Stimulated activated CD4-positive, alpha-beta T cell treated with anti-CD3 and anti-CD28 coated beads, Interleukin-2, amount 100 ng/mL, for 4 hours (primary cell): ENCODE measurements at places on chromosomes 7 and 10.

GRCh38 chr7:32275216-32276009, 205.2 kb upstream of the PDE1C start:
- DNase-seq: no peak

DNA sequence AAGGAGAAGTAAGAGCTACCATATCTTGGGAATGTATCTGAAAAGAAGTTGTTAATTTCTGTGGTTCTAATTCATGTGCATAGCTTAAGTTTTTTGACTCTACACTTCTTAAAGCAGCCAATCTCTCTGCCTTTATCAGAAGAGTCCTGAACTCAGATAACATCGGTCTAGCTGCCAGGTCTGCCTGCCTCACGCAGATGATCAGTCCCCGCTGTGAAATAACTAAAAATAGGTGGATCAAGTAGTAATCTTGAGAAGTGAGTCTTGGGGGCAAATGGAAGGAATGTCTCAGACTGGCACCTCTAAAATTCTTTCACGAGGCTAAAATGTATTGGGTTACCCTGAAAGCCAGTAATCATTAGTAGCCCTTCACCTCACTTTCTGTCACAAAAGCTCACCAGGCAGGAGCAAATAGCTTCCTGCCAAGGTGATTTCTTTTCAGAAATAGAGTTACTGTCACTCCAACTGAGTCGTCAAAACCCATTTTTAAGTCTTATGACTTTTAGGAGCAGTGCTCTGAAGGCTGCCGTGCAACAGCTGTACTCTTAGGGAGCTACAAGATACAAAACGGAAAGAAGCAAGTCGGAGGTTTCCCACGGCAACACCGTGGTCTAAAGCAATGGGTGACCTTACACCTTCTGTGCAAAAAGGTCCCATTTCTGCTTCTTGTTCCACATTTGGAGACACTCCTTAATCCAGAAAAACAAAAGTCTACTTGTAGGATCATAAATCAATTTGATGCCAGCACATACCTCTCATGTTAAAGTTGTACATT, 85.2 kb downstream of the ABCB5 start:
- no peak for DNase-seq

GRCh38 chr10:46306516-46307184, 19.9 kb downstream of the ANTXRL start:
- no peak for DNase-seq

- DNase-seq: no peak
Measured at GRCh38 chr7:131556909-131557651, 652 bp upstream of the PODXL start.

DNA sequence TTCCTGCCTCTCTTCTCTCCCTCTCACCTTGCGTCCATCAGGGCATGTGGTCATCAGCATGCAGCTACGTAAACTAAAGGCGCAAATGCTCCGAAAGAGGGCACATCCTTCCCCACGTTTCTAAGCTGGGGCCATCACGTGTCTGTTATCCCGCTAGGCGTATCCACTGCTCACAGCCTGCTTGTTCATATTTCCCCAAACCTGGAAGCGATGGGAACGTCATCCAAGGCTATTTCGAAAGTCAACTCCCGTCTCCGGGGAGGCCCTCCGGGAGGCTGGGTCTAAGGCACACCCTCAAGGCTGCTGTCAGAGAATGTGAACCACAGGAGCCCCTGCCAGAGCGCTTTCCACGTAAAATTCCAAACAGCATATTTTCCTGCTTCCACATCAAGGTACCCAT, 199.2 kb downstream of the DIP2C start:
- DNase-seq: no peak

DNA sequence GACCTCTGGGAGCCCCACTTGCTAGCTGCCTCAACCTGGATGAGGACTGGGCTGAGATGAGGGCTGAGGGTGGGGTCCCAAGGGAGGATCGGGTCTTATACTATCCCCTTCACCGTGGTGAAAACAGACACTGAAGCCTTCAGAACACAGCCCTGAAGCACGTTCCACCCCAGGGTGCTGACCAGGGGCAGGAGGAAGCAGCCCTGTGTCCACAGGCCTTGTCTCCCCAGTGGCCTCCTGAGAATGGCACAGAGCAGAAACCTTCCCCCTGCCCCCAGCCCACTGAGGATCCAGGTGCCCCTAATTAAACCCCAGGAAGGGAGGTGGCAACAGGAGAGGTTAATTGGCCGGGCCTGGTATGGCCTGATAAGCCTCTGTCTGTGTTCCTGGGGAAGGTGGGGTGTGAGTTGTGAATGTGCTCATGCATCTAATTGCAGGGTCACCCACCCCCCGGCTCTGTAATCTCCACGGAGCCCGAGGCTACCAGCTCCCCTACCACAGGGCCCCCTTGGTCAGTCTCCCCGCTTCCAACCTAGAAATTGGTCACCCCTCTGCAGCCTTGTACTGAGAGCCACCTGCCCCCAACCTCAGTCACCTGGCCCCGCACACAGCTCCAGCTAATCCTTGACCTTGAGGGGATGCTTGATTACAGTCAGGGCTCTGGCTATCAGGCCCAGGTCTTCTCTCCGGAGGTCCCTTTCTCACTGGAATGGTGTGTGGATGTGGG, 159.0 kb upstream of the UNC5B start:
- no peak for DNase-seq

GRCh38 chr7:116501425-116502167, 2.1 kb downstream of the CAV2 start:
- no peak for DNase-seq

DNA sequence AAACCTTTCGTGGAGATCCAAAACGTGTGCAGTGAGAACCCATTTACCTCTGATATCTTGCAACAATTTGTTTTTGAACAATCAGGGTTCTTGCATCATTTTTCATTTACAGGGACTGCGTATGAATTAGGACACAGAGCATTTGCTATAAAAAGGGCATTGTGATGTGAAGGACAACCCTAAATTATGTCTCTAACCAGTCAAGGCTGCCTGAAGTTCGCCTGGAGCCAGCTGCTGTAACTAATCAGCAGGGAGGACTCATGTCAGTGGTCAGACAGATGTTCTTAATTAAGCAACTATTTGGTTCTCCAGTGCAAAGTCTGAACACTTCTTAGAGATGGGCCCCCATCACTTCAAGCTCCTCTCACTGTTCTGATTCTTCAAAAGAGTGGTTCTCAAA, 674.8 kb downstream of the KCNMA1 start:
- no peak for DNase-seq

DNA sequence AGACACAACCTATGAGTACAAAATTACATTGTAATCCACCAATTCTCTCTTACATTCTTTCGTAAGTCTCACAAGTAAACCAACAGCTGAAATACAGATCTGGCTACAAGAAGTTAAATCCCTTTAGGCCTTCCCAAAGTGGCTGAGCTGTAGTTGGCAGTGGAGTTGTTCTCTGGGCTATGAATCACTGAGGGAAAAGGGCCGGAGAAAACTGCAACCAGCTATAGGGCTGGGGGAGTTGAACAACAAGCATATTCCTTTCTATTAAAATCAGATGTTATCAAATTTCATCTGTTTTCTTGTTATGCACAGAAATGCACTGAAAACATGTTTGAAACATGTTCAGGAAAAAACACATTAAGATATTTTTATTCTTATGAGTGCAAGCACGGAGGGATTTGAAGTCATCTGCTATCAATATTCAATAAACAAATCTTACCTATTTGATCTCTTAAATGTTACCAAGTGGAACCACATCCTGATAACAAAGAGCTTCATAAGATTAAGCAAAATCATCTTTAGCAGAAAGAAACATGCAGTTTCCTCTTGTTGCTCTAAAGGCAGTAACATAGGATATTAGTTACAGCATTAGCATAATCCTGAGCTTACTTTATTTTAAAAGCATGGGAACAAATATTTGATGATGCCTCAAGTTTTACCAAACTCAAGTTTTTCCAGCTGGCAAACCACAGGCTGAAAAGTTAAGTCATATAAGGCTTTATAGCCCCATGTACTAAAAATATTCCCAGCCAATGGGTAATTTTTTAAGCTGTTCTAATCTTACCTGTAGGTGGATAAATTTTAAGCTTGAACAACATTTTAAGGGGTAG, 212.7 kb downstream of the TAX1BP1 start:
- DNase-seq: no peak

DNA sequence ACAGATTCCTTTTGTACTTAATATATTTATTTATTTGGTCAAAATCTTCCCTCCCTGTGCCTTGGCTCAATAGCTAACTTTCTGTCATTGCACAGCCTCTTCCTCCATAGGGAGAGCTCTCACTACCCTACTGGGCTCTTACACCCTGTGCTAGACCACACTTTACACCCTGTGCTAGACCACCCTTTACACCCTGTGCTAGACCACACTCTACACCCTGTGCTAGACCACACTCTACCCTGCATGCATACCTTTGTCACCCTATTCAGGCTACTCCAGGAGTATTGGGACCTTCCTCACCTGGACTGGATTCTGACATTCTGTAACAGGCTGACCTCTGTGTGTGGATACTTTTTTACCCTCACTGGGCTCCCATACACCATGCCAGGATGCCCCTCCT, 298.5 kb upstream of the TPK1 start:
- DNase-seq: no peak

- no peak for DNase-seq
Measured at GRCh38 chr7:103142494-103142893, 6.4 kb downstream of the NAPEPLD start.

DNA sequence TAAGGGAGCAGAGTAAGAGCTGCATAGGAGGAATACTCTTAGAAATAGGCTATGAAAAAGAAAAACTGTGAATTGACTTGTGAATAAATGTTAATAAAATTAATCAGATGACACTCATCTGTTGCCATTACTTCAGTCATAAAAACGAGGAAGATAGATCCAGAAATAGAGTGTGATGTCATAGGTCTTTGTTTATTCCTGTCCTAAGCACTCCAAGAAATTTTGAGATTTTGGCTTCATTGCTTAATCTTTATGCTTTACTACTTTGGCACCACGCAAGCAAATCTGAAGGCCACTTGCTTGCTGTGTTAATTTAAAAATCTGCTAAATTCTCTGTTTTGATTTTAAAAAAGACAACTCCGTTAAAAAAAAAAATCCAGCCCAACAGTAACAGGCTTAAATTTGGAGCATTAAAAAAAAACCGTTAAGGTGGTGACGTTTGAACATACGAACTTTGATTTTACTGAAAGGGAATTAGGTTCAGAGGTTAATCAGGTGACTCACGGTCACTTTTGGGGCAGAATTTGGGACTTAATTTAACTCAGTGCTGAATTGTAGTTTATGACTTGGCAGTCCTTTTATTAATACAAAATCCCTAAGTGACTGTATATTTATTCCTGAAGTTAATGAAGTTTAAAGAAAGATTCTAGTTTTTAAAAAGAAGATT, 3.4 kb downstream of the IFRD1 start:
- no peak for DNase-seq

- no peak for DNase-seq
Measured at GRCh38 chr10:28479425-28479865, 53.5 kb upstream of the WAC start.

DNA sequence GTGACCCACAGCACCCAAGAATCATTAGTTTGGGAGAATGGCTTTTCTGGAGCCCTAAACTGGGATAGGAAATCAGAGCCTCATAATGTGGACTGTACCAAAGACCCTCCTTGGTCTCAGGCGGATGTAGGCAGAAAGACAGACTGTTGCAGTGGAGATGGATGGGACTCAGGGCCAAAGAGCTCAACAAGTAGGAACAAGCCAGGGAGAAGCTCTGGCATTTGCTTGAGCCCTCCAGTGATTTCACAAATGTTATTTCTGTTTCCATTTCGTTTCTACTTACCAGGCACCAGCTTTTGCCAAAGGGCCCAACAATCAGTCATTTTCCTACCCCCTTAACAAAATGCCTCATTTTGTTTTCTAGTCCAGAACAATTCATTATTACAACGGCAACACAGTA, 762.7 kb downstream of the KCNMA1 start:
- no peak for DNase-seq

DNA sequence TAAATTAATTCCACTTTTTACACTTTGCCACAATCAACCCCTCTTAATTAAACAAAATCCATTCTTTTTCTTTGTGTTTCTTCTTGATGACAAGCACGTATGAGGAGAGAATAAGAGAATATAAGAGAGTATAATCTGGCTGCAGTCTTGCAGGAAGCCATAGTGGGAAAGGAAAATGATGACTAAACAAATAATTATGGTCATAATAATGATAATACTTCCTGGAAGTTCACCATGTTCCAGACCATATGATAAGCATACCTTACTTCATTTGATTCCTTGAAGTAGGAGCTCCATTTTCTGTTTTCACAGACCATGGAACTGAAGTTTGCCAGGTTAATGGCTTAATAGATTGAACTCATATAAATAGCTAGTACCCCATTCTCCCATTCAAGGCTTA, 237.8 kb downstream of the SEMA3D start:
- DNase-seq: no peak

DNA sequence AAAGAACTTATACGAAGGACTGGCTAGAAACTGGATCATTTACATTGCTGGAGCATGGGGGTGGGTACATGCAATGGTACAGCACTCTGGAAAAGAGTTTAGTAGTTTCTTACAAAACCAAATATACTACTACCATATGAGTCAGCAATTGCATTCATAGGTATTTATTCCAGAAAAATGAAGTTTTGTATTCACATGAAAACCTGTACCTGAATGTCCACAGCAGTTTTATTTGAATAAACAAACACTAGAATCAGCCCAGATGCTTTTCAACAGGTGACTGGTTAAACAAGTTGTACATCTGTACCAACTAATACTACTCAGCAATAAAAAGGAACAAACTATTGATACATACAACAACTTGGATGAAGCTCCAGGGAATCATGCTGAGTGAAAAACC, 3.4 kb downstream of the SCIN start:
- no peak for DNase-seq

GRCh38 chr10:35752469-35753461, 110.7 kb upstream of the FZD8 start:
- no peak for DNase-seq

- no peak for DNase-seq
Measured at GRCh38 chr10:80457554-80458262, 3.6 kb downstream of the TSPAN14 start.

DNA sequence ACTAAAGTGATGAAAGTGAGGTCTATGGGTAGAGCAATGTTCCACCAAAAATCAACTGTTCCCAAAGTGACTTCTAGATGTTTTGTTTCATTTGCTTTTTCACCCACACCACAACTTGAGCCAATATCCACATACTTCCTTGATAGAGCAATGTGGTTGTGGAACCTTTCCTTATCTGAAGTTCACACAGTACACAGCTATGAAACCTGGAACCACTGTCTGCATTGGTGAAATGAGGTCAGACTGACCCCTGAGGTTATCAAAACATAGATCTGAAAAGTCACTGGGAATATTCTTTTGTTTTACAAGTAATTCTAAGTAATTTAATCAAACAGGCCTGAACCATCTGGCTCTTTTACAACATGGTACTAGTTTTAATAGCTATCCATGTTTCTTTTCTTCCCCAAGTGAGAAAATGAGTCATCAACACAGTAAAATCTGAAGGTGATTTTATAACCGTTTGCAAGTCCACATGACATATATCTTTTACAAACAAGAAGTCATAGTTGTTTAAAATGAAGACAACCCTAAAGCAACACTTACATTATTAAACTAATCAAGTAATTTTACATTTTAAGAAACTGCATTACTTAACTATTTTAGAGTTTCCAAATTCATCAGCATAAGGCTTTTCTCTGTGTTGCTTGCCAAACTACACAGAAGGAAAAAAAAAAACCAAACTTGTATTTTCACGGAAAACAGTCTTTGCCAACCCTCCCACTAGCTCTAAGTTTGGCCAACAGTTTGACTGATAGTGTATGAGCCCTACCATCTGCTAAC, 80.3 kb downstream of the LRRC17 start:
- DNase-seq: no peak

GRCh38 chr7:88184848-88185304, 35.0 kb downstream of the SRI start:
- DNase-seq: no peak

- peak; percentile 92 for DNase-seq
Measured at GRCh38 chr10:73879296-73880173, 5.2 kb upstream of the CAMK2G start.

- DNase-seq: no peak
Measured at GRCh38 chr7:137209151-137209817, 134.2 kb downstream of the PTN start.
